Cerebellar nuclear complex (tissue), 1 donor: ENCODE measurements at places on chromosomes 4 and X.

GRCh38 chrX:34426334-34426733 is 230.8 kb downstream of the TMEM47 start:
- no peak for DNase-seq

DNA sequence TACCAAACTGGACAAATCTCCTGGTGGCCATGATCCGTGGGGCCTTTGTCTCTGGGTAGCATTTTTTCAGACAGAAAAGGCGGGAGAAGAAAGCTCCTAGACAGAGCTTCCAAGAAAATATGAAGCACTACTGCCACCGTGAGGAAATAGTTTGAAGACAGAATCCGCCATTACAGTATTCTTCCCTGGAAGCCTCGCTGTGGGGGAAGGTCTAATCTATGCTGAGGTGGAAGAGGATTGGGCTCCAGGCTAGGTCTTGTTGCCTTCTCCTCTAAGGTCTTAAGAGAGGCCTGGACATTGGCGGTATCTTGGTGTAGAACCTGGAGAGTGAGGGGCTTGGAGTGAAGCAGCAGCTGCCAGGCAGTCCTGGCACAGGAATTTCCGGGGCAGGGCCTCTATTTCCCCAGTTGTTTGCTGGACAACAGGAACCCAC is 218.9 kb downstream of the OR13H1 start:
- DNase-seq = peak; percentile 63

- no peak for DNase-seq
Measured at GRCh38 chr4:179698321-179698720, 2256.1 kb upstream of the AGA start.

DNA sequence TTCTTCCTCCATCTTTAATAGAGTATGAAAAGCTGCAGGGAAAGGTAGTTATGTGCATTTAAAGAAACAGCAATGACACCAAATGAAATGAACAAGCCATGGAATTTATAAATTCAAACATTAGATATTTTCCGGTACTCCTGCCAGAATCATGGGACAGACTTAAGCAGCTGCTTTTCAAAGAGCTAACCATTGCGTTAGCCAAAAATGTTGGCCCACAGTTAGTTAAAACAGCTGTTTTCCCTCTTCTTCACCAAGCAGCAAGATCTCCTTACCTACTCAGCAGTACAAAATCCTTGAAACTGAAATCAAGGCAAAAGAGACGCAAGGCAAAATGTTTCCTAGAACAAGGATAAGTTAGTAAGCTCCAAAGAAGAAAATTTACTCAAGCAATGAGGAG is 64.0 kb downstream of the MANBA start:
- no peak for DNase-seq

DNA sequence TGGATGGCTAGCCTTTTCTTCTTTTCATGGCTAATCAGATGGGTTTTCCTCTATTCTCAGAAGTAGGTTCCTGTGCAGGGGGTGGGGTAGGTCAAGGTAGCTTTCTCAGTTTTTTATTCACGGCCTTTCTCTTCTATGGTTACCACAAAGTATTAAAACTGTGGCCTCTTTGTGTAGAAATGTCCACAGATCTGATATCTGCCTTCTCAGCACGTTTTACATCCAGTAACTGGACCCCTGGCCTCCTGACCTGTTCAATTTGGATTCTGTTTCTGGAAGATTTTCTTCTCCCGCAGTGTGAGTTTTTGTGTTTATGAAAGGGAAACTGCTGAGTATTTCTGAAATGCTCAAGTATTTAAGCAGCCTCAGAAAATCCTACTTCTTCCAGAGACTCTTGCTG is 688.5 kb downstream of the RAPGEF2 start:
- DNase-seq = no peak

DNA sequence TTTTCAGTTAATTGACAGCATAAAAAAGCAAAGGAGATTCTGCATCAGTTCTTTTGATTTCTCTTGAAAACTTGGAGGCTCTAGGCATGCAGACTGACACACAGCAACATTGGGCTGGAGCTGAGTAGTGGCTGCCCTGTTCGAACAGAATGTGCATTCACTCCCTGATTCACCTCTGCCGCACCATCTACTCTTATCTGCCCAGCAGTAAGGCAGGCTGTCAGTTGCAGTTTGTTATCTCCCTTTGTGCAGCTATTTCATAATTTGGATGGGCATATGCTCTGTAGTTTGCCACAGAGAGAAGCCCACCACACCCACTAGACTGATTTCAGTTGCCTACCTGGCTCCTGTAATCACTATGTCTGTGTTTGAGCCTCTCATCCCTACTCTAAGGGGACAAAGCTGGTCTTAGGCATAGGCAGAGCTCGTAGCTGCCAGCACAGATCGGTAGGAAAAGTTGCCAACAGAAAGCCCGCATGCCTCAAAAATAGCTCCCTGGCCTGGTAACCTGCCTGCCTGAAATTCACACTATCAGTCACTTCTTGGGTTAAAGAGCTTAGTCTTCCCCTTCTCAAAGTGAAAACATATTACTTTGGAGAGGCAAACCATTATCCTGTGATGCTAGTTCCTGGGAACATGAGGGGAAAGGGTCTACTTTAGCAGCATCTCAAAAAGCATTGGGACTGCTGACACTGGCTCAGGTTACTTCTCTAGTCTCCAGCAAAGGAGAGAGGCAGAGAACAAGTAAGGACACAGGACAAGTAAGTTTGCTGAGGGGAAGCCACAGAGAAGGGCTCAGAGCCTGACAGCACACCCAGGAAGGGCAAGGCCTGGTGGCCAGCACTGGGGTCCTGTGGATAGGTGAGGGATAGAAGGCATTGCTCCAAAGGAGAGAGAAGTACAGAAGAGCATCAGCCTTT is 75.9 kb upstream of the TMEM164 start:
- peak; percentile 0 for DNase-seq

DNA sequence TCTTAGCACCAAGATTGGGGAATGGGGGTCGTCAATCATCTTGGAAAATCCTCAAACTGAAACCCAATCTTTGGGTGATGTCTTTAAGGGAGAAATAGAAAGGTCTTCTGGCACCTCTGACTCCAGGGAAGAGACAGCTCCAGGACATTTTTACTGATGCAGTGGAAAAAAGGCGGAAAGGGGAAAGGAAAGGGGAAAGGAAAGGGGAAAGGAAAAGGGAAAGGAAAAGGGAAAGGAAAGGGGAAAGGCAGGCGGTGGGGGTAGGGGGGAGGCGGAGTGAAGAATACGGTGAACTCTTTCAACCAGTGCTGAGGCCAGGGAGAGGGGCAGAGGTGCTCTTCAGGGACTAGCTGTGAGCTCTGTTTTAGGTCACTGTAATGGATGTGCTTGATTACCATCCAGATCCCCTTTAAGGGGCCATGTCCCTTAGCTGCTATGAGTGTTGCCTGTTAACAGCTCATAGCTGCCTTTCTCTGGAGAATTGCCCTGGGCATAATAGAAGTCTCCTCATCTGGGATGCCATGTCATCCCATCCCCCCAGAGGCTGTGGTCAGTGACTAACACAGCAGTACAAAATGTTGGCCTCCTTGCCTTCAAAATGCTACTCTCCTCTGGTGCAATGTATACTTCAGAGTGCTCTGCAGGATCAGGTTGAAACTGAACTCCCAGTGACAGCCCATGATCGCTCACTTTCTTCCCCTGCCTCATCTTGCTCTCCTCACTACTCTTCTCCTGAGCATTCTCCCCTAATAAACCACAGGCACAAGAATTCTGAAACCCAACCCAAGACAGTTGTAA is 92.4 kb upstream of the AP1S2 start:
- DNase-seq = no peak

DNA sequence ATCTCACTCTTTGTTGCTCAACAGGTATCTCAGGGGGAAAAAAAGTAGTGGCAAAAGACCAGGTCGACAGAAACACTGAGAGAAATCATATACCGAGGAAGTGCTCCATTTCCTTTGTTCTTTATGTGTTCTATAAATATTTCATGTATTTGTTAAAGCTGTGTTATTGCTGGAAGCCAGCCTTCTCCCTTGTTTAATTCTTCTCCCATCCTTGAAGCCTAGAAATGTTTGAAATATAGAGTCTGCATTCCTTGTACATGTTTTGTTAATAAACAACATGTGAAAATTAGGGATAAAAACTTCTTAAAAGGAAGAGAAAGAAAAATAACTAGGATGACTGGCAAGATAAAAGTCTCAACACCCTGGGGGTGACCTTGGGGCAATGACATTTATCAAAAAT is 186.2 kb downstream of the ANKRD50 start:
- no peak for DNase-seq

DNA sequence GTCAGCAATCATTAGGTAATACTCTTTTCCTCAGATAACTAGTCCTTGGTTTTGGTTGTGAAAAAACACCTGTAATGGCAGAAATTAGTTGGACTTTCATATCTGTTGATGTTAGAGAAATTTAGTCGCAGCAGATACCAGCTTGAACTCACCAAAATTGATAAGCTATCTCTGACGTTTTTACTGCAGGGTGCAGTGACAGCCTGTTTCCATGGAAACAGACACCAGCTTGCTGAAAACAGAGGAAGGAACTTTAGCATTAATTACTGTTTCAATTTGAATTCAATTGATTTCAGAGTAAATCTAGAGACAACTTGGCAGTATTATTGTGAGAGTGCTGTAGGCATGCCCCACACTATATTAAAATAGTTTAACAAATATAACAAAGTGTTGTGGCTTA is 246.5 kb downstream of the PPP1R2C start:
- DNase-seq = no peak

DNA sequence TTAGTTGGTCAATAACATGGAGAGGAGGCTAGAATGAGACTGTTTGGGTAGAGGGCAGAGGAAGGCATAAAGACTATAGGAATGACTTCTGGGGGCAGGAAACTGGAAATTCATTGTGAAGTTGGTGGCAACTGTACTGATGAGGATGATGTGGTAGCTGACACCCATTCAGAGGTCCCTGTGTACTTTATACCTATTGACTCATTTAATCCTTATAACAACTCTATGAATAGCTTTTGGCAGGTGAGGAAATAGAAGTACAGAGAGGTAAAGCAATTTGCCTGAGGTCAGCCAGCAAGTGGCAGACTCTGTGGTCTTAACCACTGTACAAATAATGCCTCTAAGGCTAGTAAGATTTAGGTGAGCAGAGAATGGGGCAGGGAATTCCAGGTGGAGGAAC is 100.1 kb downstream of the GATB start:
- DNase-seq = no peak

DNA sequence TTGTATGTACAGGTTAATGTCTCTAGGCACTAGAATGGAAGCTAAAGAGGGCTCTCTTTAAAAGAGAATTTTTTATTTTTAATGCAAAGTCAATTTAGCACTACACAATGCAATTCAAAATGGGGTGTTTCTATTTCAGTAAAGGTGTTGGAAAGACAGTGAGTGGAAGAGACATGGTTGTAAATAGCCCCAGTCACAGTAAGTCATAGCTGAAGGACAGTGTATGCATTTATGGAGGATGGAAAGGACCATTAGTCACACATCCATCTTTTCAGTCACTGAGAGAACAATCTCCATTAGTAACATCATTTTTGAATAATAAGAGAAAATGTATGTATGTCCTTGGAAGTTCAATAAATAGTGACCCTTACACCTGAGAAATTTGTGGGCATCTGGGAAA is 148.0 kb downstream of the PDHA2 start:
- no peak for DNase-seq

- DNase-seq = no peak
Measured at GRCh38 chr4:152640058-152640921, 39.5 kb downstream of the TMEM154 start.
